HCT116 (cell line): ENCODE measurements at places on chromosomes 2 and 18. TPM values are rescaled to one million over a fixed set of nuclear protein-coding genes. Genes with fewer than 3 reads are reported as not detected.

The ADGRF3 gene
- not detected for total RNA-seq

The TANK gene
- total RNA-seq, result 52.5 TPM

The CDCA7 gene
- total RNA-seq, result 57.9 TPM

The LIMS3 gene
- total RNA-seq, result 1.1 TPM

The ABCB11 gene
- 0.12 TPM for total RNA-seq

The TUBB8B gene
- total RNA-seq, result 0.57 TPM

The ASXL3 gene
- not detected for total RNA-seq

The POTEJ gene
- total RNA-seq, result not detected

DNA sequence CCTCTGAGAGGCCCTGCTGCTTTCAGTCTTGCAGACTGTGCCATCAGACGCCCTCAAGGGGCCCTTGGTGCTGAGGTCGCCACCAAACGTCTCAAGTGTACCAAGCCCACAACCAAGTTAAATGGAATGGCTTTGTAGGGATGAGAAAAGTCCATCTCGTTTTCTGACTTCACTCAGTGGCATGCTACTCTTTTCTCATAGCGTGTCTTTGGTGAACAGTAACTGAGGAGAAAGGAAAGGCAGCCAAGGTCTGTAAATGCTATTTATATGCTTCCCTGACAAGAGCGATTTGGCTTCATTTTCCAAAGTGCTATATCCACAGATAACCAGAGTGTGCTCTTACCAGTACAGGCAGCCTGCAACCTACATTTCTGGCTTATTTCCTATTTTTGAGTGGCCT is 123.0 kb downstream of the MTX2 start:
- H3K27me3 ChIP-seq, result no peaks in the 10 kb centered on the region
- no peak overlapping the region for H3K27ac ChIP-seq
- H3K36me3 ChIP-seq, result no peaks in the 10 kb centered on the region
- DNase-seq, result no peak
- no peak overlapping the region for H3K4me3 ChIP-seq

- no peaks in the 10 kb centered on the region for H3K36me3 ChIP-seq
- no peak overlapping the region for H3K4me3 ChIP-seq
- no peaks in the 10 kb centered on the region for H3K27me3 ChIP-seq
- H3K4me1 ChIP-seq, result no peaks in the 10 kb centered on the region
These were observed 1567.5 kb upstream of the LRRTM1 start for GRCh38 chr2:81872006-81872405.

DNA sequence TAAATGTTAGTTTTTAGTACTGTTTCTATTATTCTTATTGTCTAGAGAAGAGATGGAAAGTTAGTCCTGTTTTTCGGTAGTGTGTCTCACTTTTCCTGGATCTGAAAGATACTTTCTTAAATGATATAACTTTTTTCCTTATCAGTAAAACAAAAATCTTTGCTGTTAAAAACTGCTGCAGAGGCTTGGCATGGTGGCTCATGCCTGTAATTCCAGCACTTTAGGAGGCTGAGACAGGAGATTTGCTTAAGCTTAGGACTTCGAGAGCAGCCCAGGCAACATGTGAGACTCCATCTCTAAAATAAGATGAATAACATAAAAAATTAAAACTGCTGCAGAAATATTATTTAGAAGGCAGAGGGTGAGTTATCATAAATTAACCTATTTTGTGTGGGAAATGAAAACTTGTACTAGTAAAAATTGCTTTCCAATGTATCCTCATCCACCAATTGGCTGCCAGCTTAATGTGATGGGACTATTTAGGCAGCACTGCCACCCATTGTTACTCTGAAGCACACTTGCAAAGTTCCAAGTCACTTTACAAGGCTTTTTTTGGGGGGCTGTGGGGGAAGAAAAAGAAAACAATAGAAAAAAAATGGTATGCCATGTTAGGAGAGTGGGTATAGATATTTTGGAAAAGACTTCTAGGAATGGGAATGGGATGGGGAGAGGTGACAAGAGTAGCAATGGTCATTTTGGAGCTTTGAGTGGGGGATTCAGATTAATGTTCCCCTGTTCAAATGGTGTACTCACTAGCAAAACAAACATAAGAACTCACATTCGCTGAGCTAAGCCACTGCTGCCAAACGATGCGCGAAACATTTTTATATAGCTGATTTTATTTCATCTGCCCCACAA is 62.7 kb downstream of the MEIS1 start:
- no peaks in the 10 kb centered on the region for H3K27me3 ChIP-seq
- no peak overlapping the region for H3K27ac ChIP-seq
- no peak overlapping the region for H3K4me3 ChIP-seq
- DNase-seq, result no peak
- no peaks in the 10 kb centered on the region for H3K36me3 ChIP-seq

DNA sequence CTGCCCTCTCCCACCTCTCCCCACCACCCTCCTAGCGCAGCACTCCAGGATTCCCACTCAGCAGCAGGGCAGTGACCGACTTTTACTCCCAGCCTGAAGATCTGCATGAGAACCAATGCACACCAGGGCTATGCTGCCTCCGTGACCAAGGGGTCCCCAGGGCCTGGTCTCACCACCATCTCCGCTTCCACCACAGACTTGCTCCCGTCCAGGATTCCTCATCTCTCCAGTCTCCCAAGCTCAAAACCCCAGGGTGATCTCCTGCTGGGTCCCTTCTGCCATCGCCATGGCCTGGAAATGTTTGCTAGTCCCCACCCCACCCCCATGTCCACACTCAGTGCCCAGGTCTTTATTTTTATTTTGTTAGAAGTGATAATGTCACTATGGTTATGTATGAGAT is 2.1 kb upstream of the CIDEA start:
- no peak overlapping the region for H3K27ac ChIP-seq
- no peaks in the 10 kb centered on the region for H3K27me3 ChIP-seq
- no peak for DNase-seq
- peaks cover 16% of the 10 kb centered on the region for H3K4me1 ChIP-seq

- no peaks in the 10 kb centered on the region for H3K27me3 ChIP-seq
- H3K4me3 ChIP-seq, result no peak overlapping the region
- H3K4me1 ChIP-seq, result no peaks in the 10 kb centered on the region
- no peak for DNase-seq
- H3K36me3 ChIP-seq, result no peaks in the 10 kb centered on the region
These were observed 396.9 kb upstream of the TMEFF2 start for GRCh38 chr2:192591617-192592016.

DNA sequence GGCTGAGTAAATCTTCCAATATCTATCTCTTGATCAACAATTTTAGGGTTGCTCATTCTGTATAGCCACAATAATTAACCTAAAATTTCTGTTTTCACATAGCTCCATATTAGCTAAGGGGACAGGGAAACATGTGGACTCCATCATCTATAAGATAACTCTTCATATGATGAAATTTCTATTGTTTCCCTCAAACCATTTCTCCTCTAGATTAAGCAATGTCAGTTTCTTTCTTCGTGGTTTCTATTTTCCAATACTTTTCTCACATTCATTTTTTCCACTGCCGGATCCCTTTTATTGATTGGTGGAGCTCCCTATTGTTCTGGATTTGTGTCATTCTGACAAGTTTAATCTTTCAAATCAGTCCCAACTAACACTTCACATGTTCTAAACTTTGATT is 1221.3 kb upstream of the ZEB2 start:
- DNase-seq, result no peak
- no peak overlapping the region for H3K27ac ChIP-seq
- no peak overlapping the region for H3K4me3 ChIP-seq
- H3K4me1 ChIP-seq, result peaks cover 8% of the 10 kb centered on the region; the same call in 1 of the 2 replicates

GRCh38 chr18:48519431-48520100 is 19.3 kb upstream of the CTIF start:
- H3K4me1 ChIP-seq, result no peaks in the 10 kb centered on the region
- H3K27ac ChIP-seq, result no peak overlapping the region
- H3K27me3 ChIP-seq, result no peaks in the 10 kb centered on the region
- H3K36me3 ChIP-seq, result no peaks in the 10 kb centered on the region

DNA sequence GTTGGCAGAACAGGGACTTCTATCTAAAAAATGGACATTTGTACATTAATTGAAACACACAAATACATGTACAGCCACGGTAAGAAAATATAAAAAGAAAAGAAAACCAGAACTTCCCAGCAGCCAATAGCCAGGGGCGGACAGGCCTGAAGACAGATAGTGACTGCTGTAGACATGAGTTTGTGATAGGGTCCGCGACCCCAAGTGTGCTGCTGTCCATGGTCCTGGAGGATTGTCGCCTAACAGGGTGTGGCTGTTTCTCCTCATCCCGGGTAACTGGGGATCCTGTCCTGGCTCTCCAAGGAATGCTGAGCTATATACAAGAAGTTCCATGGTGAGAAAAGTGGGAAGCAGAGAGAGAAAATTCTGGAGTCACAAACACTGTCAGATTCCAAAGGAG is 266.5 kb upstream of the SALL3 start:
- no peaks in the 10 kb centered on the region for H3K36me3 ChIP-seq
- H3K4me3 ChIP-seq, result no peak overlapping the region
- no peak for DNase-seq
- H3K4me1 ChIP-seq, result no peaks in the 10 kb centered on the region
- H3K27ac ChIP-seq, result no peak overlapping the region
- peaks cover 13% of the 10 kb centered on the region for H3K27me3 ChIP-seq

DNA sequence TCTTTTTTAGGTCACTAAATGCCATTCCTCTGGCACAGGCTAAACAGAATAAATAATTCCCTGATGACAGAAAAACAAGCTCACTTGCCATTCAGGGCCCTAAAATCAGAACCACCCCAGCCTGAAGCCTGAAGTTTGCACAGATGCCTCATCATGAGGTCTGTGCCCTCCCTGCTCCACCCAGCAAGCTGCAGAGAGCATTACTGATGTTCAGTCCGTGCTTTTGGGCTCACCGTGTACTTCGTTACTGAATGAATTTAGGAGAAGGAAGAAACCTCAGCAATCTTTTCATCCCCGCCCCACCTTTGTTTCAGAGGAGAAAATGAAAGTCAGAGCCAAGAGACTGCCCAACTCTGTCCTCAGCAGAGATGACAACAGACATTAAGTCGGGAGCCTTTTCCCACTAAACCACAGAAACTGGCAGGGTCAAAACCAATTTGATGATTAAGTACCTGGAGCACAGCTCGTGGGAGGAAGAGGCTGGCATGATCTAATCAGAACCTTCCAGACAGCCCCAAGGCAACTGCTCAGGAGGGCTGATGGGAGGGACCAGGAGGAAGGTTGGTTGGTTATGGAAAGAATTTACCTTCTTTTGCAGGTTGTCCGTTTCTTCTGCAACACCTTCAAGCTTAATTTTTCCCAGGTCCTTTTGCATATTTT is 122.7 kb downstream of the LAMA1 start:
- H3K4me3 ChIP-seq, result no peak overlapping the region
- no peak for DNase-seq
- no peaks in the 10 kb centered on the region for H3K36me3 ChIP-seq
- H3K4me1 ChIP-seq, result no peaks in the 10 kb centered on the region

DNA sequence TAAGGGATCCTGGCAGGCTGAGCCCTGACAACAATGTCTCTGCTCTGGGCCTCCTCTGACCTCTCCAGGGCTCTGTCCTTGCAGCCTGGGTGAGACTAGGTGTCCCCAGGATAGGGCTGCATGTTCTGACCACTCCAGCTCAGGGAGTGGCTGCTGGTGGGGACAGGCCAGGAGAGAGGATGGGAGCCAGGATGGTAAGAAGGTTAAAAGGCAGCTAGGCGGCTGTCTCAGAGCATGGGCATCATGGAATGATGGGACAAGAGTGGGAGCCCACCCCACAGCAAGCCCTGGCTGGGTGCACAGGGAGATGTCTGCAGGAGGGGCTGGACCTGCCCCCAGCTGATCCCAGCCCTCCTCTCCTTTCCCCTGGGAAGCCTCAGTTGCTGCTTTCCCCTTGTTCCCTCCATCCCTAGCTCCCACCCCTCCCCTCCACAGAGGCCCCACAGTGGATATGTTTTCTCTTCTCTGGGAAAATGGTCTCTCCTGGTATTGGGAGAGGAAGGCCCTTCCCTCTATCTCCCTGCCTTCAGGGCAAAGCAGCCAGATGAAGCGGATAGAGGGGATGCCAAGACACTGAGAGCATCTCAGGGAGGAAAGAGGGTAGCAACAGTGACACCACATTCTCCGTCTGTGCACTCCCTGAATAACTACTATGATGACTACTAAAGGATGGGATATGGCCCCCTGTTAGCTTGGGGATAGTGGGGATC is 334.3 kb downstream of the DYSF start:
- H3K4me3 ChIP-seq, result no peak overlapping the region
- H3K27me3 ChIP-seq, result no peaks in the 10 kb centered on the region
- H3K4me1 ChIP-seq, result peaks cover 33% of the 10 kb centered on the region
- no peak for DNase-seq

DNA sequence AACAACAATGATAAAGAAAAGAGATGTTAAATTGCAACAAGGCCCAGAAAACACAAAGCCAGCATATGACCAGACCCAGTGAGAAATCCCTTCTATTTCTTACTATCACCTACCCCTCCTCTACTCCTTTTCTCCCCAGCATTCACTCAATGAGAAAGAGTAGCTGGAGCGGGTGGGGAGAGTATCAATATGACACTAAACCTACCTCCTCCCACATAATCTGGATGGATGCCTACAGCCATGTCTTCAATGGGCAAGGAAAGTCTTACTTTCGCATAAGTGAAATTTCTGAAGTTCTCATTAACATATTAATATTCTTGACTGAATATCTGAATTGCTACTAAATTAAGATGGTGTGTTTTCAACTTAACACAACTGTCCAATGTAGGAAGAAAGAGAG is 78.2 kb downstream of the AFF3 start:
- no peak overlapping the region for H3K4me3 ChIP-seq
- no peaks in the 10 kb centered on the region for H3K36me3 ChIP-seq
- H3K27ac ChIP-seq, result no peak overlapping the region
- peaks cover 47% of the 10 kb centered on the region for H3K27me3 ChIP-seq
- DNase-seq, result no peak
- no peaks in the 10 kb centered on the region for H3K4me1 ChIP-seq

GRCh38 chr2:143937723-143938350 is 582.1 kb downstream of the ZEB2 start:
- H3K4me3 ChIP-seq, result no peak overlapping the region
- no peaks in the 10 kb centered on the region for H3K4me1 ChIP-seq
- no peaks in the 10 kb centered on the region for H3K27me3 ChIP-seq
- no peak for DNase-seq
- no peaks in the 10 kb centered on the region for H3K36me3 ChIP-seq
